Activated T-helper 2 cell treated with anti-CD3 and anti-CD28 coated beads, Interferon-gamma antibody, Interleukin-2, Interleukin-4, amounts not matched to agents 10 μg/mL and 5 μg/mL and 100 μg/mL, durations not matched to agents 14 hours and 24 hours and 36 hours (primary cell): ENCODE measurements at places on chromosomes 5 and 9. TPM values are rescaled to one million over a fixed set of nuclear protein-coding genes. Genes with fewer than 3 reads are reported as not detected.

DNA sequence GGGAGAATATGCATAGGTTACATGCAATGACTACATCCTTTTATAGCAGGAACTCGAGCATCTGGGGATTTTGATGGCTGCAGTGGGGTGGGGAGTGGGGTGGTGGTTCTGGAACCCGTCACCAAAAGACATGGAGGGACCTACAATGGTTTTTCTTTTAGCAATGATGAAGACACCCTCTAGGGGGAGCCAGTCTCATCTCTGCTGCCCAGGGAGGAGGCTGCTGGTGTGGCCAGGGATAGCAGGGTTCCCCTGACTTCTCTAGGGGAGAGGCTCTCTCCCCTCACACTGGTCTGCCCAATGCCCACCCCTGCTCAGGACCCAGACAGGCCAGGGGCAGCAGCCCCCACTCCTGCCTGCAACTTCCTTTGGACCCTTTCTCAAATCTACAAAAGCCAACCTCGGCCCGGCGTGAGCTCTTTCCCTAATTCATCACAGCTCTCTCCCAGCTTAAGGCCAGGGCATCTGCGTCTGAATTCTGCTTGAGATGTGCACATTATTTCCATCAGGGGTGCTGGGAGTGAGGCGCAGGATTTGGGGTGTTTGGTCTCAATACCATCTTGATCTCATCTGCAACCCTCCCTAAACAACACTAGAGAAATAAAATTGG, 73.6 kb upstream of the RETREG1 start:
- H3K4me1 ChIP-seq: no peaks in the 10 kb centered on the region
- DNase-seq: no peak
- no peaks in the 10 kb centered on the region for H3K27me3 ChIP-seq
- no peaks in the 10 kb centered on the region for H3K36me3 ChIP-seq

DNA sequence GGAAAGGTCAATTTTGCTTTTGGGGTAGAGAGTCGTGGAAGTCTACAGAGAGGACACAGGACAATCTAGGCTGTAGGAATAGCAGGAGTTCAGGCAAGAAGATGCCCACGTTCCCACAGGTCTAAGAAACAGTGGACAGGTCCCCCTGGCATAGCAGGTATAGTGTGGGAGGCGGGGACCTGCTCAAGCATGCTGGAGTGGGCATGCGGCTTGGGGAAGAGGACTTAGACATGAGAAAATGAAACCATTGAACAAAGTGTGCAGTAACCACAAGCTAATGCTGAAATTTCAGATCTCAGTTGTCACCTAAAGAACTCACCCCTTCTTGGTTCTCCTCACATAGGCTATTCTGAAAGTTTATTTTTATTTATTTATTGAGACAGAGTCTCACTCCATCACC, 142.8 kb upstream of the EFNA5 start:
- H3K27me3 ChIP-seq: peaks cover 1% of the 10 kb centered on the region
- H3K36me3 ChIP-seq: no peaks in the 10 kb centered on the region
- no peak overlapping the region for H3K27ac ChIP-seq
- no peak for DNase-seq
- peaks cover 3% of the 10 kb centered on the region for H3K4me1 ChIP-seq
- no peak overlapping the region for H3K4me3 ChIP-seq

- no peaks in the 10 kb centered on the region for H3K36me3 ChIP-seq
- H3K27me3 ChIP-seq: peaks cover 6% of the 10 kb centered on the region
- DNase-seq: no peak
These were observed 68.1 kb upstream of the ERBIN start for GRCh38 chr5:65858316-65858715.

DNA sequence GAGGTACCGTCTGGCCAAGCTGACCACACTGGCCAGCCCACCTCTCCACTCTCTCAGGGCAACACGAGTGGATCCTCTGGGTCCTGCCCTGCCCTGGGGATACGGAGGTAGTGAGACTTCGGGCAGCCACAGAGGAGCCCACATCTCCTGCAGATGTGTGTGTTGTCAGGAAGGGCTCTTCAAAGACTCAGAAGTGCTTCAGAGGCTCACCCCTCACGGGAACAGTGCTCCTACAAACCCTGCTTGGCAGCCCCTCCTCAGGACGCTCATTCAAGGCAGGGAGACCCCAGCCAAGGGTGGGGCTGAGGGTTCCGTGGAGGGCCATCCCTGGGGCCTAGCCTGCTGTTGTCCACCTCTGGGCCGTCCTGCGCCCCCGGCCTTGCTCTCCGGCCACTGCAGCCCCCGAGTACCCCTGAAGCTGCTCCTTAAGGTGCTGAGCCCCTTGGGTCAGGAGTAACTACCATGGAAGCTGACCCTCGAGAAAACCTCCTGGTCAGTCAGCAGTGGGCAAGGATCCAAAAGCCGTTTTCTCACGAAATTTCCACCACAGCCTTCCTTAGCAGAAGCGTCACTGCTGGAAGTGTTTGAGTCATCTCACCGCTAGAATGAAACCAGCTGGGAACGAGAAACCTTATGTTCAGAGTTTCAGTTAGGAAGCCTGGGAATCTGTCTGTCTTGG, 23.2 kb upstream of the LRRC14B start:
- H3K27ac ChIP-seq: no peak overlapping the region
- H3K4me3 ChIP-seq: no peak overlapping the region
- no peaks in the 10 kb centered on the region for H3K27me3 ChIP-seq
- no peaks in the 10 kb centered on the region for H3K4me1 ChIP-seq
- no peak for DNase-seq
- H3K36me3 ChIP-seq: no peaks in the 10 kb centered on the region

DNA sequence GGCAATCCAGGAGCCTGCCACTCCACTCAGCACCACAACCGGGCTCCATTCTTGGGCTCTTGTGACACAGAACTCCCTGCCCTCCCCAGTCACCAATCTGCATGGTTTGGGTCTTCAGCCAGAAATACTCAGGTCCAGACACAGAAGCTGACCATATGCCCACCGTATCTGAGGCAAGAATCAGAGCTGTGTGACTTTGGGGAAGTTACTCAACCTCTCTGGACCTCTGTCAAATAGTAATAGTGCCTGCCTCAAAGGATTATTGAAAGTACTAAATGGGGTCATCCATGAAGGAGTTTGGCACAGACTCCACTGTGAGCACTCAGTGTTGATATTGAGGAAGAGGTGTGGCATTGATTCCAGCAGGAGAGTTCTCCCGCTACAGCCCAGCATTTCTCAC, 67.5 kb downstream of the PCDH1 start:
- DNase-seq: no peak
- peaks cover 42% of the 10 kb centered on the region for H3K27me3 ChIP-seq
- no peaks in the 10 kb centered on the region for H3K36me3 ChIP-seq
- H3K27ac ChIP-seq: no peak overlapping the region

DNA sequence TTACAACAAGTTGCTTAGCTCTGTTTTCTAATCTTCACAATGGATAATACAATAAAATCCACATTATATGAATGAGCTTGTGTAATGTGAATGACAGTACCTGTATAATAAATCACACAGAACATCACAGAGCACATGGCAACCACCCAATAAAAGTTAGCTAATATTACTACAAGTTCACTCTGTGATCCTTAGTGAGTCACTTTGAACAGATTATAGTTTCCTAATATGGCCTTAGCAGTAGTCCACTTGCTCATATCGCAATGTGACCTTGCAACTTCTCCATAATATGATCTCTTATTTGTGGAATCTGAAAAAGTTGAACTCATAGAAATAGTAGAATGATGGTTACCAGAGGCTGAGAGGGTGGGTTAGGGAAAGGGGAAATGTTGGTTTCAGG, 361.3 kb downstream of the PTPRD start:
- no peaks in the 10 kb centered on the region for H3K36me3 ChIP-seq
- H3K27me3 ChIP-seq: no peaks in the 10 kb centered on the region
- no peak overlapping the region for H3K27ac ChIP-seq
- no peak for DNase-seq
- no peak overlapping the region for H3K4me3 ChIP-seq
- H3K4me1 ChIP-seq: no peaks in the 10 kb centered on the region

DNA sequence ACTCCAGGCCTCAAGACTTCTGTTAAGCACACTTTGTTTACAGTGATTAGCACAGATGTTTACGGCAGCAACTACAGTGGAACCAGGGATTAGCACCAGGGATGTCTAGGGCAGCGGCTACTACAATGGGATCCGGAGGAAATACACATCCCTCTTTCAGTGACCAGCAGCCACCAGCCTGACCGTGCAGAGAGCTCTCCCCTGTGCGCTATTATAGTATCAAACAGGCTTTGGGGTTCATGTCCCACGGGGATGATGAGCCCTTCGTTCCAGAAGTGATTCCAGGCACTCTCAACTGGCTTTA, 21.5 kb downstream of the GFPT2 start:
- no peak for DNase-seq
- no peaks in the 10 kb centered on the region for H3K36me3 ChIP-seq
- no peaks in the 10 kb centered on the region for H3K4me1 ChIP-seq
- H3K4me3 ChIP-seq: no peak overlapping the region
- H3K27me3 ChIP-seq: peaks cover 4% of the 10 kb centered on the region

GRCh38 chr5:33425314-33425713, 15.5 kb upstream of the TARS1 start:
- H3K27ac ChIP-seq: no peak overlapping the region
- no peaks in the 10 kb centered on the region for H3K4me1 ChIP-seq

- peaks cover 35% of the 10 kb centered on the region for H3K4me1 ChIP-seq
- H3K27ac ChIP-seq: no peak overlapping the region
- no peak overlapping the region for H3K4me3 ChIP-seq
- no peak for DNase-seq
- H3K27me3 ChIP-seq: no peaks in the 10 kb centered on the region
These were observed 3.8 kb downstream of the TCOF1 start for GRCh38 chr5:150361301-150361700.

- H3K27ac ChIP-seq: no peak overlapping the region
- no peaks in the 10 kb centered on the region for H3K36me3 ChIP-seq
- H3K4me1 ChIP-seq: no peaks in the 10 kb centered on the region
- DNase-seq: no peak
- H3K4me3 ChIP-seq: no peak overlapping the region
These were observed 101.6 kb upstream of the APC start for GRCh38 chr5:112635771-112636731.

DNA sequence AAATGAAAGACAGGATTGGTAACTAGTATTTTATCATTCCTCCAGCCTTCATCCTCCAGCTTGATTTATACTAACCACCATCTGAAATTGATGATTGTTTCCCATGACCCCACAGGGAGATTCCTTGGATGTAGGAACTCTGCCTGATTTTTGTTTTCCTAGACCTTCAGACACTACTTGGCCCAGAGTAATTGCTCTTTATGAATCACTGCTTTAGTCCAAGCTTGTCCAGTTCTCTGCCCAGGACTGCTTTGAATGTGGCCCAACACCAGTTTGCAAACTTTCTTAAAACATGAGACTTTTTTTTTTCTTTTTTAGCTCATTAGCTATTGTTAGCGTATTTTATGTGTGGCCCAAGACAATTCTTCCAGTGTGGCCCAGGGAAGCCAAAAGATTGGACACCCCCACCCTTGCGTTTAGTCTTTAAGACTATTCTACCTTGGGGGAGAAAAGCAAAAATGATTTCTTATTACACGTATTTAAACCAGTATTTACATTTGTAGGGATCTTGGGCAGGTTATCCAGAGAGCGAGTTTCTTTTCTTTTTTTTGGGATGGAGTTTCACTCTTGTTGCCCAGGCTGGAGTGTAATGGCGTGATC, 18.4 kb downstream of the BASP1 start:
- H3K36me3 ChIP-seq: no peaks in the 10 kb centered on the region
- no peak overlapping the region for H3K27ac ChIP-seq
- H3K4me3 ChIP-seq: no peak overlapping the region
- H3K27me3 ChIP-seq: no peaks in the 10 kb centered on the region

DNA sequence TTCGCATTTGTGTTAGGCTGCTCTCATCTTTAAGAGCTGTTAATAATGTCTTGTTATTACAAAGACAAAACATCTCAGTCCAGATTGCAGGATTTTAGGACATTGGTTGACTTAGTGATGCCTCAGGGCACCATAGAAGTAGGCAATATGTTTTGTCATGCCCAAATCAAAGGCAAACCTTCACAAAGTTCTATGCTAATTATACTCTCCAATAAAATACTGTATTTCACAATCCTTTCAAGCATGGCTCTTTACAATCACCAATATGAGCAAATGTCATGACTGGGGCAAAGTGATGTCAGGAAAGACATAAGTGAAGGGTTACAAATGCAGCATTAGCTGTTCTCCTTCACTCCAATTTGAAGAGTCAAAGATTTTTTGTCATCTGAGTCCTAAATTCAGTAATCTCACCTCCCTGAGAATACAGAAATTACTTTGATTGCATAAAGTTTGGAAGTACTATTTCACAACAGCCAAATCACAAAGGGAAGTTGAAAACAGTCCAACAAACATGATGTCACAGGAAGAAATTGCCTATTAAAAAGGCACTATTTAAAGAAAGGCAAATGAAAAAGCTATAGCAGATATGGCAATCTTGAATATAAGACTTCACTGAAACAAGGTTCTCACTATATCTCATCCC, 303.2 kb downstream of the PRR16 start:
- DNase-seq: no peak
- H3K27ac ChIP-seq: no peak overlapping the region
- no peaks in the 10 kb centered on the region for H3K27me3 ChIP-seq
- no peaks in the 10 kb centered on the region for H3K4me1 ChIP-seq
- no peak overlapping the region for H3K4me3 ChIP-seq

- peaks cover 2% of the 10 kb centered on the region for H3K4me1 ChIP-seq
- H3K4me3 ChIP-seq: no peak overlapping the region
- peaks cover 18% of the 10 kb centered on the region for H3K27me3 ChIP-seq
- DNase-seq: peak; percentile 1
- H3K27ac ChIP-seq: no peak overlapping the region
- H3K36me3 ChIP-seq: no peaks in the 10 kb centered on the region
These were observed 181.8 kb upstream of the MVB12B start for GRCh38 chr9:126144603-126145456.

- no peaks in the 10 kb centered on the region for H3K36me3 ChIP-seq
- no peak overlapping the region for H3K4me3 ChIP-seq
- peaks cover 1% of the 10 kb centered on the region for H3K27me3 ChIP-seq
These were observed 256.9 kb upstream of the ST8SIA4 start for GRCh38 chr5:101160002-101160401.

- no peaks in the 10 kb centered on the region for H3K27me3 ChIP-seq
- H3K4me3 ChIP-seq: no peak overlapping the region
- H3K36me3 ChIP-seq: no peaks in the 10 kb centered on the region
These were observed 30.5 kb downstream of the JAKMIP2 start for GRCh38 chr5:147752033-147752432.

GRCh38 chr9:78866207-78867132, 569.5 kb downstream of the PSAT1 start:
- no peaks in the 10 kb centered on the region for H3K36me3 ChIP-seq
- no peak overlapping the region for H3K27ac ChIP-seq
- H3K27me3 ChIP-seq: no peaks in the 10 kb centered on the region
- DNase-seq: no peak
- H3K4me3 ChIP-seq: no peak overlapping the region

The HNRNPA0 gene
- total RNA-seq: 37.2 and 37.5 TPM in 2 replicates

The TMEM252 gene
- total RNA-seq: not detected in 2 replicates

The OBP2B gene
- not detected in 2 replicates for total RNA-seq

The IL3 gene
- total RNA-seq: 140 and 142 TPM in 2 replicates

The SLC4A9 gene
- total RNA-seq: 0.18 TPM in 1 of 2 replicates, not detected in the other

The SAXO1 gene
- not detected in 2 replicates for total RNA-seq

The RUSC2 gene
- total RNA-seq: 5.9 and 6.7 TPM in 2 replicates

The TMEFF1 gene
- 0.52 and 1.1 TPM in 2 replicates for total RNA-seq

The N4BP3 gene
- 3.3 and 3.4 TPM in 2 replicates for total RNA-seq
